Stimulated activated naive CD4-positive, alpha-beta T cell (primary cell): ENCODE measurements at places on chromosomes 13 and 19.

- DNase-seq = no peak
Measured at GRCh38 chr19:41395355-41395754, 1.8 kb downstream of the EXOSC5 start.

DNA sequence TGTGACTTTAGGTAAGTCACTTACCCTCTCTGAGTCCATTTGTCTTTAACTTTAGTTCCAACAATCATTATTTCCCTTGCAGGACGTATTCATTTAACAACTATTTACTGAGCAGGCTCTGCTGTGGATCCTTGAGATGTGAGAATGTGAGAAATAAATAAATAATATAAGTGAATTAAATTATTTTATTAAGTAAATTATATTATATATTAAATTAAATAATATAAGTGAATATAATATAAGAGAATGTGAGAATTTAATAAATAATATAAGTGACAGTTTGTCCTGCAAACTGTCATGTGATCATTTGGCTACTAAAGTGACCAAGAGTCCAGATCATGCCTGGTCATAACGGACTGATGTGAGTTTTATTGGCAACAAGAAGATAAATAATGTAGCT, 598 bp downstream of the OR2Z1 start:
- no peak for DNase-seq

GRCh38 chr19:14536926-14537692, 7.7 kb downstream of the TECR start:
- peak; percentile 20 for DNase-seq

DNA sequence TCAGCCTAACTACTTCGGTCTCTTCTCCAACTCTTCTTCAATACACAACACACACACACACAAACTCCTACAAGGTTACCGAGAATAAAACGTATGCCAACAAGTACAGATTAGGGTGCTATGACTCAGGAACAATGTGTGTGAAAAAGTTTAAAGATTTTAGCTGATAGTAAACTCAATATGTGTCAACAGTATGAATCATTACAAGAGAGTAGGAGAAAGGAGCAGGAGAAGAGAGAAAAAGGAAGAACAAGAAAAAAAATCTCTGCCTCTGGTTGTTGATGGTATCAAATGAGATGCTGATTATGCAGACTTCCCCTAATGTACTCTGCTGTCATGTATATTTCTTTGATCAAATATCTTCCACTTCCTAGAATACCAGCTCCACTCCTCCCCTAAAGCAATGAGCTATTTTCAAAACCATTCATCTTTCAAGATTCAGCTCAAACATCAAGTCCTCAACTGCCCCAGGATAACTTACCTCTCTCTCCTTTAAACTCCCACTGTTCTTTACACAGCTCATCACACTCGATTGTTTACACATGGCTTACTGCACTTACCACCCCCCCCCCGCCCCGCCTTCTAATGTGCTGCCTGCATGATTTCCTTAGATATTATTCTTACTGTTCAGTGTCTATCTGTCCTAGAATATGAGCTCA, 95.6 kb downstream of the FAM216B start:
- no peak for DNase-seq

GRCh38 chr19:6010107-6010506, 32.2 kb upstream of the RANBP3 start:
- DNase-seq = no peak

GRCh38 chr13:114151565-114152284, 19.3 kb upstream of the RASA3 start:
- DNase-seq = no peak

DNA sequence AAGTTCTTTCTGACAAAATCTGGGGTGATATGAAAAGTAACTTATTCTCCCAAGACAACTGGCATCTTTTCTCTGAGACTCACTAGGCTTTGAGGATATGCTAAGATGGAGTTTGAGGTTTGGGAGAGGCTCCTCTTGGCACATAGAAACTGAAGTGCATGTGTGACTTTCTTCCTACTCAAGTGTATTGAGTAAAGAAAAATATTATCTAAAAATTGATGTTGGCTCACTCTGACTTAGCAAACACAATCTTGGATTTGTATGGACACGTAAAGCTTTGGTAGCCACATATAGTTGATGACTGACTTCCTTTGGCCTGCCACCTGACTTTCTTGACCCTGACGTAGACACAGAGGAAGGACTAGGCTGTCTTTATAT, 71.1 kb upstream of the KLF12 start:
- no peak for DNase-seq

DNA sequence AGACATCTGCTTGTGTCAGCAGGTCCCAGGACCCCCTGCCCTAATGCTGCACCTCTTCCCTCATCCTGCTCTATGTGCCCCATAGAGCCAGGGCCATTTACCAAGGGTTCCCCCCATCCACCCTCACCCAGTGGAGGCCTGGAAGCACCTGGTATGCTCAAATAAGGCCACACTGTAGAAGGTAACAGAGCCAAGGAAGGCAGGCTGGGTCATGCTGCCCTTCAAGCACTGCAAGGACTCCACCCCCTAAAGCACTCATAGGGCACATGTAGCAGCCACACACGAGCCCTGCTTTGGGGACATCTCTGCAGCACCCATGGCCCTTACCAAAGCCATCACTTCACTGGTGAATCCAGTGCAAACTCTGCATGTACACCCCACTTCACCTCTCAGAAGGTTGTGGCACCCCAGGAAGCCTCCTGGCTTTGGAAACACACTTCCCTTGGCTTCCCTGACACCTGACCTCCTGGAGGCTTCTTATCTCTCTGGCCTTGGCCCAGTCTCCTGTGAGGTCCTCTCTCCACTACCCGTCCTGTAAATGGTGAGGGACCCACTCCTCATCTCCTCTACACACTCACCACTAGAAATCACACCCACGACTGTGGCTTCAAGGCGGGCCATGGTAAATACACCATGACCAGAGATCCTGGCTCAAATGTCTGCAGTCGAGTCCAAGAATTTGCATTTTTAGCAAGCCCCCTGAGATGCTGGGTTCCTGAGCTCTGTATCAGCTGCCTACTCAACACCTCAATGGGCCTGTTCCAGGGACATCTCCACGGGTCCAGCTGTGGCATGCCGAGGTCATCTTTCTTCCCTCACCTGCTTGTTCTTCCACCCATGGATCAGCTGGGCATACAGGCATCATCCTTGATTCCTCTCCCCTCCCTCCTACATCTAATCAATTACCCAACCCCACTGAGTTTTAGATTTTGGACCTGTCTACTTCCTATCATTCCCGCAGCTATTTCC, 80.9 kb upstream of the DOCK9 start:
- DNase-seq = no peak

- no peak for DNase-seq
Measured at GRCh38 chr13:91533354-91533753, 134.9 kb downstream of the GPC5 start.

- no peak for DNase-seq
Measured at GRCh38 chr13:51058461-51059167, 52.5 kb downstream of the C13orf42 start.

DNA sequence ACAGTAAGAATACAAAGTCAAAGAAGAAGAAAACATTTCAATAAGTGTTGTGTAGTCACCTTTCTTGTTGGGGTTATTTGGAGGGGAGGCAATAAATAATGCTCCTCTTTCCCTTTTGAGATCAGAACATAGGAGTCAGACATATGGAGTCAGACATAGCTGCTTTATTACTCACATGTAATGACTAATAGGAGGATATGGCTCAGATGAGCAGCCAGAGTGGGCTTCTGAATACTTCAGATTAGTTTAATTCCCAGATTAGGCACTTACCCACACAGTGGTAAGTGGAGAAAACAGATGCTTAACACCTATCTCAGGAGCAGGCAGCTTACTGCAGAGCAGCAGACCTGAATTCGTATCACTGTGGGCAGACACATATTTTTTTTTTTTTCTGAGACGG, 31.7 kb upstream of the C1QTNF9B start:
- DNase-seq = no peak

DNA sequence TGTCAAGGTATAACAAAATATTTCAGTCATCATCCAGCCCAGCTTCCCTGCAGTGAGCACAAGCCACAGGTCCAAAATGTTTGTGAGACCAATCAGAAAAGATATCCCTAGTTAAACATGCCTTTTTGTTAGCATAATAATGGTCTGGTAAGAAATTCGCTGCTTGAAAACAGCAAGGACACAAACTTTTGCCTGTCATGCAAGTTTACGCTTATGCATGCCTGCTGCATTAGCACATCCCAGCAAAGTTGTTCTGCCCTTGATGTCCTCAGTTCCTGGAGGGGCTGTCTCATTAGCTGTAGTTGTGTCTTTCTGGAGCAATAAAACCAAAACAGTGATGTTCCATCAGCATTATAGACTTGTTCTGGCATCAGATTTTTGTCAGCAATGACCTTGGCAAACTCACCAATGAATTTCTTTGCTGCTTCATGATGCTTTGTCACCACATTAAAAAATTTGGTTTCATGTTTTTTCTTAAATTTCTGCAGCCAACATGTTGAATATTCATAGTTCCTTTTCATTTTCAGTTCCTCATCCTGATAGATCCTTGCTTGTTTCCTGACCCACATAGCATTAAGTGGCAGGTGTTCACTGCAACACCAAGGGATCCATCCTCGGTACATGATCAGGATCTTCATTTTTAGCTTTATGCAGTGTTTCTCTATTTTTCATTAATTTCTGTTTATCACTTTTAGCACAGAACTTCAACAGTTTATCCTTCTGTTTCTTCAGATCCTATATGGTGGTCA, 72.0 kb upstream of the GPR183 start:
- no peak for DNase-seq

- no peak for DNase-seq
Measured at GRCh38 chr19:46955813-46956371, 63.7 kb upstream of the NPAS1 start.

- no peak for DNase-seq
Measured at GRCh38 chr13:26679411-26680122, 81.0 kb downstream of the GPR12 start.

GRCh38 chr19:3034656-3035541, 5.8 kb upstream of the TLE2 start:
- DNase-seq = no peak

GRCh38 chr19:46975925-46976782, 43.5 kb upstream of the NPAS1 start:
- DNase-seq = no peak

- no peak for DNase-seq
Measured at GRCh38 chr13:108926862-108927261, 297.5 kb downstream of the MYO16 start.

GRCh38 chr13:32229443-32229842, 85.7 kb downstream of the ZAR1L start:
- DNase-seq = no peak

- DNase-seq = no peak
Measured at GRCh38 chr19:4115818-4116385, 8.0 kb downstream of the MAP2K2 start.

DNA sequence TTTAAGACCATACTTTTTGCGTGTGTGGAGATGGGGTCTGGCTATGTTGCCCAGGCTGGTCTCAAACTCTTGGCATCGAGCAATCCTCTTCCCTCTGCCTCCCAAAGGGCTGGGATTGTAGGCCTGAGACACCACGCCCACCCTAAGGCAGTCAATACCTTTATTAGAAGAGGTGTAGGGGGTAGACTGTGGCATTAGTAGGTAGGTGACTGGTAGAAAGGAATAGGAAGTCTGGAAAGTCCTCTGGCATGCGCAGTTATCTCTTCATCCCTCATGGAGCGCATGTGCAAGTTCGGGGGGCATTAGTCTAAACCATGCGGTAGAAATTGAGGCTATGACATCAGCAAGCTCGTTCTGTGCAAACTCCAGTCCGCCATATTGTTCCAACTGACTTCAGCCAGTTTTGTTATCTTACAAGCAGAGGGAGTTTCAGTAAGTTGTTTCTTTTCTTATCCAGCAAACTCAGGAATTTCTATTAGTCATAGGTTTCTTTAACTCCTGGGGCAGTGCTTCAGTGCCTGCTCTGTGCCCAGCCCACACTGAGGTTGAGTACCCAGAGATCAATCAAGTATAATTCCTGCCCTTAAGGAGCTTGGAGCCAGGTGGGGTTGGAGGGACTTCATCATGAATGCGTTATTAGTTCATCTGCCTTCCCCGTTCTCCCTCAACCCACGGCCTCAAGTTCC, 7.3 kb upstream of the RANBP3 start:
- DNase-seq = no peak

- peak; percentile 78 for DNase-seq
Measured at GRCh38 chr19:11560404-11561051, 1.5 kb upstream of the ELOF1 start.

GRCh38 chr13:101989798-101990350, 412.0 kb downstream of the FGF14 start:
- no peak for DNase-seq

- DNase-seq = peak; percentile 45
Measured at GRCh38 chr19:52453324-52454094, at the start of gene ZNF578. Gene ZNF578, plus strand, starts transcription at chr19:52453553. Its CDS starts 48,293 bp downstream, at chr19:52501846.

GRCh38 chr13:52925251-52925650, 76.8 kb upstream of the PCDH8 start:
- DNase-seq = no peak

DNA sequence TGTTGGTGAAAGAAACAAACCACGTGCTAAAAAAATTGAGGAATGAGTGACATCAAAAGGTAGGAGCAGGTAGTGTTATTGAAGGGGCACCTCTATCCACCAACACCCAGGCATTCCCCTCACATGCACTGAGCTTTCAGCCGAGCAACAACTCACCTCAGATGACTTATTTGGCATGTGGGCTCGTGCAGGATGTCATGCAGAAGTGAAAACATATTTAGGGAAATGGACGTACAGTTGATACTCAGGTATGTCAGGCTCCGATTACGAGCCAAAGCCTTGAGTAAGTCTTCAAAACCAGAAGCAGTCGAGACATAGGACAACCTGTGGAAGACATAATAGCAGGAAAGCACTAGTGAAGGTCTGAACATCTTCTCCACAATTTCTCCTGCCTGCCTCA, 30.4 kb downstream of the NLRP11 start:
- DNase-seq = no peak

DNA sequence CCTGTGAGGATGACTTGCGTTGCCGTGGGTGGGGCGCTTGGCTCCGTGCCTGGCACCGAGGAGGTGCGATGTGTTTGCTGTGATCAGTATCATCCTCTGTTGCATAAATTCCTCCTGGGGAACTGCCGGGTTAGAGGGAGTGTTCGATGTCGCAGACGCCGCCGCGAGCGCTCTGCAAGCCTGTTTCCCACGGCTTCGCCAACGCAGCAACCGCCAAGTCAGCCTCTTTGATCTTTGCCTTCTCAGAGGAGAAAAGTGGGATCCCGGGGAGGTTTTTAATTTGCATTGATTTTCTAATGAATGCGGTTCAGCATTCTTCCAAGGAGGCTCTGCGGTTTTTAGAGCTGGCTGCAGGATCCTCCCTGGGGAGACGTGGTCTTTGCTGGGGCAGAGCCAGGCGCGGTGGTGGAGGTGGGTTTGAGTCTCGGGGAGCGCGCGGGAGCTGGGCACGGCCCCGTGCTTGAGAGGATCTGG, 7.6 kb downstream of the GPR32 start:
- DNase-seq = no peak

DNA sequence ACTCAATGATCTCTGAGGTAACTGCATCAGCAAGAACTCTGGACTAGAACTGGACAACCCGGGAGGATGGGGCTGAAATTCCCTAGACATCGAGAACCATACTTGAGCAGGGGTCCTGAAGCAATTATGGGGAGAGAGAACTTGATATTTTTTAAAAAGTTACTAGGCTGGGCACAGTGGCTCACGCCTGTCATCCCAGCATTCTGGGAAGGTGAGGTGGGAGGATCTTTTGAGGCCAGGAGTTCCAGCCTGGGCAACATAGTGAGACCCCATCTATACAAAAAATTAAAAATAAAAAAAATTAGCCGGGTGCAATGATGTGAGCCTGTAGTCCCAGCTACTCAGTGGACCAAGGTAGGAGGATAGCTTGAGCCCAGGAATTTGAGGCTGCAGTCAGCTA, 2.3 kb upstream of the DNAJB1 start:
- no peak for DNase-seq

- DNase-seq = no peak
Measured at GRCh38 chr13:75514080-75514995, 23.3 kb downstream of the COMMD6 start.
